ENCODE measurements at places on chromosomes 3 and 15.

- DNase-seq = no peak
Measured at GRCh38 chr15:58977887-58978286, 9.6 kb upstream of the RNF111 start.

DNA sequence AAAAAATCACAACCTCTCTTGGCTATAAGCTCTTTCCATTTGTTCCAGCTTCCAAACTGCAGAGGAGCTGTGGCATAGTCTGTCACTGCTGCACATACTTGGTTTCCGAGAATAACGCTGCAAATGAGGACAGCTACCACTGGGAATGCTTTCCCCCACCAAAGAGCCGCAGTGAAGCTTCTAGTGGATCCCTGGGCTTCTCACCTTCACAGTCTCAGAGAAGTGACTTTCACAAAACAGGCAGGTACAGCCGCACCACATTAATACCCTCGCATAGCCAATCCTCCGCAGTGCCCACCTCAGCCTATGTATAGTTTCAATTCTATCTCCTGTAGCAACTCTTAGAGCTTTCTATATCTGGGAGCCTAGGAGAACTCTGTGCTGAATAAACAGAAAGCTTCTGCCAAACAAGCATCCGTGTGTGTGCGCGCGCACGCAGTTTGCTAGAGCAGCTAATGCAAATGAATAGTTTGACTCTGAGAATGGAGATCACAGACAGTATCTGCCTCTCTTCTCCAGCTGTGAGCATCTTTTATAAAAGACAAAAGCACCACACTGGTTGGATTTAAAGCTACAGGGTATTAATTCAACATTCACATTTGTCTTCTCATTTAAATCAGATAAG, 81.9 kb upstream of the PLXND1 start:
- peak; percentile 70 for DNase-seq

DNA sequence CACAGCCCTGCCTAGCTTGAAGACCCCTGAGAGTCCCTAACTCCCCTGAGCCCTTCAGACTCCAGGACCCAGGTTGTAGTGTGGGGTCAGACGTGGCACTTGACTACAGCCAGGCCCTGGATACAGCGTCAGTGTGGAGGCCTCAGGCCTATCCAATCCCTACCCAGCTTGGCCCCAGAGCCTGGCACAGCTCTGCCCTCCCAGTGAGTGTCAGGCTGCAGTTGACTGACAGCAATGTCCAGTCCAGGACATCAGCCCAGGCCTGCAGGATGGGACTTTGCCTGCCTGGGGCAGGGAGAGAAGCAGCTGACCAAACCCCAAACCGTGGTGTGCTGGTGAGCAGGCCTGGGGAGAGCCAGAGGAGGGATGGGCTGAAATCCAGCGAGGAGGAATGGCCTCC, 27.3 kb downstream of the KLF13 start:
- DNase-seq = peak; percentile 6

- DNase-seq = no peak
Measured at GRCh38 chr3:4845882-4846281, 133.4 kb upstream of the BHLHE40 start.

- no peak for DNase-seq
Measured at GRCh38 chr3:149402481-149402880, 25.0 kb upstream of the TM4SF1 start.

DNA sequence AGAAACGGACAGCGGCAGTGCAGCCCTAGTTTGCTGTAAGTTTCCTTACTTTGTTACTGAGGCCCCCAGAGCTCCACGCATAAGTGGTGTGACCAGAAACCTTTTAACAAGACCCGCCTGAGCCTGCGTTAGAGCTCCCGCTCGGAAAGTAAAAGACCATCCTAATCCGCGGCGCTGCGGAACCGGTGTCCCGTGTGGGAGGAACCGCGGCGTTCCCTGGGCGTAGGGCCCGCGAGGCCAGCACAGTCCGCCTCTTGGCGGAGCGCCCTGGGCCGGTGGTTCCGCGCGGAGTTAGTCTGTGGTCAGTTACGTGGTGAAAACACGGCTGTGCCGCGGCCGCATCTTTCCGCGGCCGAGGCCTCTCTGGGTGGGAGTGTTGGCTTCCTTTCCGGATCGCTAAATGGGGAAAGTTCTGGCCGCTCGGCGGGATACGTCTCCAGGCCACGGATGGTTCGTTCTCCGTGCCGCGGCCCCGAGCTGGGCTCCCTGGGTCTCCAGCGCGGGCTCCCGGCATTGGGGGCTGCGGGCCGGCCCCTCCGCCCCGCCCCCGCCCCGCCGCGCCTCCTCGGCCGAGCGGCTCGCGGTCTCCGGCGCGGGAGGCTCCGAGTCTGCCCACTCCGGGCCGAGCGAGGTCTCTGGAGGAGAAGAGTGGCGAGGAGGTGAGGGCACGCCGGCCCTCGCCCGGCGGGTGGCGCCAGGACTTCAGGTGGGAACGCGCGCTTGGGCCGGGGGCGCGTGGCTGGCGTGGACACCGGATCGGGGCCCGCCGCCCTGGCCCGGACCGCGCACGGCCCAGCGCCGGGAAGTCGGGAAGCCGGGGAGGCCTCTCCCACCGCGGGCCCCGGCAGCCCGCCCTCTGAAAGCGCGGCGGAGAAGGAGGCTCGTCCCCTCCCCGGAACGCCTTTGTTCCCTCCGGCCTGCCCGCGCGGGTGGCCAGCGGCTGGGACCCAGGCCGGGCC, 754 bp downstream of the B3GNT5 start:
- DNase-seq = peak; percentile 78

GRCh38 chr3:103025880-103026279, 591.1 kb downstream of the ZPLD1 start:
- no peak for DNase-seq

- no peak for DNase-seq
Measured at GRCh38 chr3:48776854-48777253, 59.8 kb upstream of the IP6K2 start.

DNA sequence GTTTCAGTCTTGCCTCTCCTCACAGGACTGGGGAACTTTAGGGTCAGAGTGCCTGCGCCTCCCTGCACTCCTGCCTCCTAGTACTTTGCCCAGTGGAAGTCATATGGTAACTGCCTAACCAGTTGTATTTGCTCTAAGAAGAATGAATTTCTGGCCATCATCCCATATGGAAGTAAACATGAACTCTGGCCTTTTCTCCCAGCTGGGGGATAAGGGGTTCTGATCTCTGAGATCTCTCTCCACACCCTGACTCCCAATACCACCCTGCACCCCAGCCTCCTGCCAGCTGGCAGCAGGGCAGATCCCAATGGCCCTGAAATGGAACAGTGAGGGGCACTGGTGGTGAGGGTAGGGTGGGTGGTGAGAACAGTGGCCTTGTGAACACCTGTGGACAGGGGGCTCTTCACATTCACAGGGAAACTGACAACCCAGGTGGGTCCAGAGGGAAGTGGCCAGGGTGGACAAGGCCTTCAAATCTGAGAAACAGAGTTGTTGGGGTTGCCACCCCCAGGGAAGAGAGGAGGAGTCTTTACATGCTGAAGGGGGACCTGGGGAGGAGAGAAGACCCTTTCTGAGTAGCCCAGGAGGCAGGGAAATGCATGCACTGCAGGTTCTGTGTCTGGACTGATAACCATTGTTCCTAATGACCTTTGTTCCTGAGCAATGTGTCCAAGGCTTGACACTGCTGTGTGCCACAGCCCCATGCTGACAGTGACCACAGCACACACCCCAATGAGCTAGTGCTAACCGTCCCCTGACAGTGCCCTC, 36.9 kb downstream of the RHCG start:
- no peak for DNase-seq

- no peak for DNase-seq
Measured at GRCh38 chr15:94453227-94453988, 222.0 kb downstream of the MCTP2 start.

DNA sequence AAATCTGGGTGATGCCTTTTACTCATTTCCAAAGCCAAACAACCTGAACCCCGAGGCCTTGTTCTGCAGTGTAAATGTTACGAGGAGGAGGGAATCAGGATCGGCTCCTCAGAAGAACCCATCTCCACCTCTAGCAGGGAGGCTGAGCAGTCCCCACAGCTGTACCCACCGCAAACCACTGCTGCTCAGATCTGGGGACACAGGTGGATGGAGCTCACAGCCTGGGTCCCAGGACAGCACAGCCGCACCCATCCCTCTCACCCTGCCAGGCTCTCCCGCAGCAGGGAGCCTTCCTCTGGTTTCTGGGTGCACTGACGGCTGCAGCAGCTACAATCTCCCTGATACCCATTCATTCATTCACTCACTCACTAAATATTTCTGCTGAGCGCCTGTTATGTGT, 44.0 kb upstream of the CGNL1 start:
- DNase-seq = no peak

GRCh38 chr15:41476416-41477048, 17.1 kb upstream of the ITPKA start:
- DNase-seq = no peak

DNA sequence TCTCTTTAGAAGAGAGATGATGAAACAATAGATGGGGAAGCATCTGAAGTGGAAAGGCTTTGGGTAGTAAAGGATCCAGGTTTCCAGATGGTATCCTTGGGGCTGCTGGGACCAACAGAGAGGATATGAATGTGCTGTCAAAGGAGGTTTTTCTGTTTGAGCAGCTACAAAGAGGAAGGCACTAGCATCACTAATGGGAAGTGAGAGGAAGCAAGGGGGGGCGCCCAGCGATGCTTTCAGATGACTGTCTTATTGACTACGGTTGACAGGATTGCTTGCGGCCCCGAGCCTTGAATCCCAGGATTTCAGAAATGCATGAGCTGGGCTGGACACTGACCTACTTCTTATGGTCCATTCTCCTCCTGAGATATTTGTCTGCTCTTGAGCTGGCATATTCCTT, 103.8 kb upstream of the GALNT15 start:
- no peak for DNase-seq

- DNase-seq = no peak
Measured at GRCh38 chr3:94156626-94157025, 93.8 kb downstream of the NSUN3 start.

- DNase-seq = no peak
Measured at GRCh38 chr3:113431811-113432210, 9.5 kb downstream of the CFAP44 start.

DNA sequence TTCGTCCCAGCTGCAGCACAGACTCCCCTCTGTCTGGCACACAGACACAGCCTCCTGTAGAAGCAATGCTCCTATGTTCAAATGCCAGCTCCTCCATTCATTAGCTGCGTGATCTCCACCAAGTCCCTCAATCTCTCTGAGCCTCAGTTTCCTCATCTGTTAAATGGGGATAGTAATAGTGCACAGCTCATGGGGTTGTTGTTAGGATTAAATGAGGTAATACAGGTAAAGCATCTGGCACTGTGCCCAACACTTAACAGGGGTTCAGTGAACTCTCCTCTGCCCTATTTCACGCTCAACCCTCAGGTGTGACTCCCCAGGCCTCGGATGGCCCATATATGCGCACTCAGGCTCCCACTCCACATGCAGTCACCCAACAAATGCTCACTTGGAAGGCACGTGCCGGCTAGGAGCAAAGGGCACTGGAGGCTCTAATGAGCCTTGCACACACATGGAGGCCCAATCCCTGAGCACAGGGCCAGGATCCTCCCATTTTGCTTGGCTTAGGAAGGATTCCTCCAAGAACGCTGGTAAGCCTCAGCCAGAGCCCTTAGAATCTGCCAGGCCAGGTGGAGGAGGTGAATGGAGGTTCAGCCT, 176.0 kb upstream of the LINGO1 start:
- DNase-seq = no peak

DNA sequence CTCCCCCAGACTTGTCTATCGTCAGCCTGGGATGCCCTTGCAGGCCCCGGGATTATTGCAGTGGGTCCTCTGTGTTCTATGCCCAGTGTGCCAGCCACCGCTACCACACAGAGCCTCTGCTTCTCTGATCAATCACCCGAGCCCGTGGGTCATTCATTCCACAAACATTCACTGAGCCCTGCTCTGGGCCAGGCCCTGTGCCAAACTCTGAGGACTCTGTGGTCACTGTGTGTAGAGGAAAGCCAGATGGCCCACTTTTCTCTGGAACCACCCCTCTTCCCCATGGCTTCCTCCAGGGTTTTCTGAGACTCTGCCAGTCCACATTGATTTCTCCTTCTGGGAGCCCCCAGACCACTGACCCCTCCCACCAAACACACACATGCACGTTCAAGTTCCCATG, 55.5 kb downstream of the BSN start:
- DNase-seq = no peak

DNA sequence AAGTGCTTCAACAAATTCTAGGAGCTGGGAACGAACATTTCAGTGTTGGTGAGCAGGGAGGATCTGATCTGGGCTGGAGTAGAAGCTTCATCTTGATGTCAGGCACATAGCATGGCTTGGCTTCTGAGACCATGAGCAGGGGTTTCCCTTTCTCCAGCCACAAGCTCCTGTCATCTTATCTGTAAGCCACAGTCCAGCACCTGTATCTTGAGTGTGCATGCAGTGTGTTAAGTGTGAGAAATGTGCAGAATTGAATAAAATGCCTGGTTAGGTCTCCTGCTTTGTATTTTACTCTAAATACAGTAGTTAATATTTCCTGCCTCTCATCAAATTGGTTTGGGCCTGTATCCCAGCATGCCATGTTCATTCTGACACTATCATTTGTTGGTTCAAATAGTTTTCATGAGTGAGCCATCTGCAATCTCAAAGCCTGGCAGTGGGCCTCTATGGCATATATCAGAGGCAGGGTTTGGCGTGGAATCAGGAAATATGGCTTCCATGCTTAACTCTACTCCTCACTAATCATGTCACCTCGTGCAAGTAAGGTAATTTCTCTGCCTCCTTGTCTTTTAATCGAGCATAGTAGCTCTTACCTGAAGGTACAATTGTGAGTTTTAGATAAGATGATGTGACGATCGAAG, 43.3 kb downstream of the TLNRD1 start:
- DNase-seq = no peak

GRCh38 chr3:146134348-146135117, 26.5 kb downstream of the PLOD2 start:
- DNase-seq = no peak

- peak; percentile 36 for DNase-seq
Measured at GRCh38 chr3:146543461-146544001, 876 bp downstream of the PLSCR1 start.

- DNase-seq = no peak
Measured at GRCh38 chr3:178369006-178369405, 167.2 kb upstream of the KCNMB2 start.

DNA sequence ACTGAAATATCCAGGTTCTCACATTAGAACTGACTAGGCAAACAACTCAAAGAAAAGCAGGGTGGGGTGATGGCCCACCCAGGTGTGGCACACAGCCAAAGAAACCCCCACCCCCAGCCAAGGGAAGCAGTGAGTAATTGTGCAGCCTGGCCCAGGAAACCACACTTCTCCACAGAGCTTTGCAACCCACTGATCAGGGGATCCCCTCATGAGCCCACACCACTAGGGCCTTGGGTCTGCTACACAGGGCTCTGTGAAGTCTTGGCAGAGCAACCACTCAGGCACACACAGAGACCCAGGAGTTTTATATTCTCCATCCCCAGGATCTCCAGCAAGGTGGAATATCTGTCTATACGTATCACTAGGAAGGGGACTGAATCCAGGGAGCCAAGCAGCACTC, 22.2 kb upstream of the TRIM42 start:
- no peak for DNase-seq

GRCh38 chr3:127158614-127159229, 34.2 kb upstream of the PRR23E start:
- DNase-seq = peak; percentile 6
